ENCODE measurements at places on chromosomes 16 and 17.

DNA sequence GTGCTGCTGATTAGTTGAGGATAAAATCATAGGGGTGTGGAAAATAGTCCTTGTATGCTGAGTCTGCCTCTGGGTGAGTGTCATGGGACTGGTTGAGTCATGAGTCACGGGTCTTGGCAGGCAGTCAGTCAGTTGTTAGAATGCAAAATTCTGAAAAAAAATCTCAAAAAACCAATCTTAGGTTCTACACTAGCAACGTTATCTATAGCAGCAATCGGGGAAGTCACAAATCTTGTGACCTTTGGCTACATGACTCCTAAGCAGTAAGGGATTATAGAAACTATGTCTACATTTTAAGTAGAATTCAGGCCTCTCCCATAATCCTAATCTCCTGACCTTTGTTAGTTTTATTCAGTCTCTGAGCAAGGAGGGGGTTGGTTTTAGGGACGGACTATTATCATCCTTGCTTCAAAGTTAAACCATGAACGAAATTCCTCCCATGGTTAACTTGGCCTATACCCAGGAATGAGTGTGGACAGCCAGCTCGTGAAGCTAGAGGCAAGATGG lies 18.0 kb upstream of the PMFBP1 start:
- no peak for DNase-seq

DNA sequence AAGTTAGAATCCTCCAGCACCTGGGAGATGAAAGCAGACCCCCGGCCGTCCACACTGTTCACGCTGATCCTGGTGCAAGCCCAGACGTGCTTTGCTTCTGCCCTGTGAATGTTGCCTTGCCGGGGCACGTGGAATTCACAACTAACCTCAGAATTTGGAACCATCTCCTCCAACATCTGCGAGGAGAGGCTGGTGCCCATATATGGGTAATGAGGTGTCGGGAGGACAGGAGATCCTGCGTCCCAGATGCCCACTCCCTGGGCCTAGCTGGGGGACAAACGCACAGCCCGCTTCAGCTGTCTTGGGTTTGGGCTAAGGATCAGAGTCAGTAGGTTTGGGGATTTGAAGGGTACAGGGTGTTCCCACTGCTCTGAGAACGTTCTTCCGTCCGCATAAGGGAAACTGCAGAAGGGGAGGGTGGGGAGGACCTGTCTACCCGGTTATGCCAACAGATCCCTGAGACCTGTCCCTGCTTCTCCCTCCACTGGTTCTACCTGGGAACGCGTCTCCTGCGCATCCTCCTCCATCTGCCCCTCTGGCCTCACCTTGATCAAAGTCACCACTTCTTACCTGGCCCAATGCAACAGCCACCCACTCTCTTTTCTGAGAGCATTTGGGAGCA lies 14.1 kb downstream of the PPL start:
- no peak for DNase-seq

GRCh38 chr17:49519781-49520180 lies 24.7 kb downstream of the NGFR start:
- DNase-seq: no peak

DNA sequence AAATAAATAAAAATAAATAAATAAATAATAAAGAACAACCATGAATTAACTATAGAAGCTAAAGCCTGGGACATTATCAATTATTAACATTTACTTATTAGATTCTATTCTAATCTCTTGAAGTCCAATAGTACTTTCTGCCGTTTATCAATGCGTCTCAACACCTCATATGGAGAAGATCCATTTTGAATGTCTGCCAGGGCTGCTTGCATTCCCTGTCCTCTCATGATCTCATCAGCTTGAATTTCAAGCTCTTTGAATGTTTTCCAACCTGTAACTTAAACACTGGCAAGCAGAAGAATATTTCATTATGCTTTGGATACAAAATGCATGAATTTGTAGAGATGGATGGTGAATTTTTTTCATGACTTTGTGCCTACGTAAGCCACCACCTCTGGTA lies 191.9 kb upstream of the ANKFN1 start:
- DNase-seq: no peak

DNA sequence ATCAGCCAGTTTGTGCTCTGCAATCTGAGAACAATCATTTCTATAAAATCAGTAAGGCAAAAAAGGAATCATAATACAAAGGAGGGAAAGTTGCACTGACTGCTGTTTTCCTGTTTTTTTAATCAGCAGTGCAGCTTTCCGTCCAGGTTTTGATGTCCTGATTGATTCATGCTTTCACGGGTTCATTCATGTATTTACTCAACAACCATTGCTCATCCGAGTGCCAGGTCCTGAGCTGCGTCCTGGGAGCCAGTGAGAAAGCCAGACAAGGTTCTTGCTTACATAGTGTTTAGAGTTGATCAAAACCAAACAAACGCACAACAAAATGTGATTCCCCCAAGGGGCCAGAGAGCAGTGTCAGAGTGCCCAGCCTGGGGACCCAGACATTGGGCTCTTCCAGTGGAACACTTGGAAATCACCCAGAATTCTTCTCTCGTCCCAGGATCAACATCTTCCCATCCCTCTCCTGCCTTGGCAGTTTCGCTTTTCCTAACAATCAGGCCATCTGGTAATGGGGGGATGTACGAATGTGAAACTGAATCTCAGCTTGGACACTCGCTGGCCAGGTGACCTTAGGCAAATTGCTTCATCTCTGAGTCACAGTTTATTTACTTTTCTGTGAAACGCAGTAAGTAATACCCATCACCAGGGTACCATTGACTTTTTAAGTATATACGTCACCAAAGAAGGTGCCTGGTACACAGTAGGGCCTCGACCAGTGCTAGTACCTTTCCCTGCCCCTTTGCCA lies 13.3 kb upstream of the C1QL1 start:
- DNase-seq: no peak

DNA sequence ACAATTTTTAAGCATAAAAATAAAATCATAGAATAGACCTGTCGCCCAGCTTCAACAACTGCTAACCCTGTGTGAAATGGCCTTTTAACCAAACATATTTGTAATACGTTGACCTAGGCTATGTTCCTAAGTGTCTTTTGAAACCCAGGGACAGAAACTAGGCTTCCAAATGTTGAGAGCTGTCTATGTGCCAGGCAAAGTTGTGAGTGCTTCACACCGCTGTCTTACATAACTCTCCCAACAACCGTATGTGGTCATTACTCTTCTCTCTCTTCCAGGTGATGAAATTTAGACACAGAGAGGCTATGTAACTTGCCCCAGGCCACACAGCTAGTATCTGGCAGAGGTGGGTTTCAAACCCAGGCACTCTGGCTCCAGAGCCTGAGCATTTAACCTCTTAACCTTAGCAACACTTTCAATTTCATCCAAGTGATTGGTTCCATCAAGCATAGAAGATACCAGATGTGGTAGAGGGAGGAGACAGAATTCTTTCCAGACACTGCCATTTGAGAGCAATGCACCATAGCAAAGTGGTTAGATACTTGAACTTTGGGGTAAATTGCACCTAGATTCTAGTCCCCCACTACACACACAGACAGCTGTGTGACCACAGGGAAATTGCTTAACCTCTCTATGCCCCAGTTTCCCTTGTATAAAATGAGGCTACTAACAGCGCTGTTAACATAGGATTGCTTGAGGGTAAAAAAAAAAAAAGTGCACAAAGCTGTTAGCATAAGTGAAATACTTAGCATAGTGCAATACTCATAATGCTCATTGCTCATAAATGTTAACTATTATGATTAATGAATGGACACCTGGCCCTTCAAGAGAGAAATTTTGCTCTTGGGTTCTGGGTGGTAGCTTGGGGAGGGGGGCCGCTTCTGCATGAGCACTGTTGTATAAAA lies 160.6 kb downstream of the IRX3 start:
- no peak for DNase-seq

DNA sequence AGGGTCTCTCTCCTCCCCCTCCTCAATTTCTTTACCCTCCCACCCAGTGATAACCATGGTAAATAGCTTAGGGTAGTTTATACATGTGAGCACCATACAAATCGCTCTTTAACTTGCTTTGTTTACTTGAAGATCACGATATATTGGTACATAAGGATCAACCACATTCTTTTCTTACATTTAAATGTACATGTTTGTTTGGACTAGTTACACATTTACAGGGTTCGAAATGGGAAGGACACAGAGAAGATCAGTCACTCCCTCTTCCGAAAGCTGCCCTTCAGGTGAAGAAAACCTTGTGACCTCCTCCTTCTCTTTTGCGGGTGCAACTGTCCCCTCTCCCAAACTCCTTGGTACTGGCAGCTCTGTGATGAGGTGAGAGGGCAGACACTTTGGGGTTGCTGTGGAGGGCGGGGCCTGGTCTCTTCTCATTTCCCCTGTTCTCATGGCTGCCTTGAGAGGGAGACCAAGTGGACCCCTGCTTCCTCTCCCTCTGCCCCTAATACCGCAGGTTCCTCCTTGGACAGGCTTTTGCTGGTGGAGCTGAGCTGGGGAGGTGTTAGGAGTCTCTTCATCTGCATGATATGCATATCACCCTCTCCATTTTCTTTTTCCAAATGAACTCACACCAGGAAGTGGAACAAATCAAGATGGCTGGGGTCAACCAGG lies 4.7 kb upstream of the PIK3R6 start:
- DNase-seq: no peak

Measured in stimulated activated CD8-positive, alpha-beta memory T cell treated with anti-CD3 and anti-CD28 coated beads, Interleukin-4, amount 100 ng/mL, for 4 hours (primary cell).